Fibroblast of skin of left biceps (primary cell): ENCODE measurements at places on chromosomes 5 and 9.

GRCh38 chr9:95605101-95605500 is 88.3 kb upstream of the PTCH1 start:
- DNase-seq, result no peak

- no peak for DNase-seq
These were observed 695.1 kb downstream of the NR2F1-AS1 start for GRCh38 chr5:92885950-92886349.

- DNase-seq, result no peak
These were observed 22.6 kb upstream of the ORM1 start for GRCh38 chr9:114300153-114300845.

- no peak for DNase-seq
These were observed 121.1 kb upstream of the GNA14 start for GRCh38 chr9:77769246-77769645.

- no peak for DNase-seq
These were observed 79.7 kb downstream of the SLF1 start for GRCh38 chr5:94698197-94698596.

GRCh38 chr5:143065185-143065965 is 295.2 kb downstream of the ARHGAP26 start:
- no peak for DNase-seq

- no peak for DNase-seq
These were observed 60.4 kb downstream of the USP20 start for GRCh38 chr9:129895376-129896268.

DNA sequence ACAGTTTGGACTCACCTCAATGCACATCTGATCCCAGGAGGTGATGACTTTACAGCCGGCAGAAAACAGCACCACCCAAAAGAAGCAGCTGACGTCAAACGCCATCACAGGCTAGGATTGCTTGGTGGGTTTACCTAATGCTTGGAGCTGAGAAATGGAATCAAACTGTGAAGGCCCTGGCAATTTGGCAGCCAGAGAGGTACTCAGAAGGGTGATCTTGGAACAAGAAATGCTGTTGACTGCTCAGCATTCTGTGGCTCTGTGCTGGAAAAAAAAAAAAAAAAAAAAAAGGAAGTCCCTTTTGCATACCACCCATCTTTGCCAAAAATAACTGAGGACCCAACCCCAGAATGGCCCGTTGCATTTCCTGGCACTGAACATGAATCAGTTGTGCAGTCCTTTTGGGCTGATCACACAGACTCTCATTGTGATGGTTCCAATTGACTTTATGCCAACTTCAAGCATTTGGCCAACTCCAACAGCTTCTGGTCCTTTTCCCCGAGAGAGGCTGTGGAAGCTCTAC is at the start of gene CD180:
TSS of gene CD180 (minus strand) at position 263 of the 523 bp plus-strand sequence. CDS start at position 105, 158 bp downstream.
- DNase-seq, result no peak

DNA sequence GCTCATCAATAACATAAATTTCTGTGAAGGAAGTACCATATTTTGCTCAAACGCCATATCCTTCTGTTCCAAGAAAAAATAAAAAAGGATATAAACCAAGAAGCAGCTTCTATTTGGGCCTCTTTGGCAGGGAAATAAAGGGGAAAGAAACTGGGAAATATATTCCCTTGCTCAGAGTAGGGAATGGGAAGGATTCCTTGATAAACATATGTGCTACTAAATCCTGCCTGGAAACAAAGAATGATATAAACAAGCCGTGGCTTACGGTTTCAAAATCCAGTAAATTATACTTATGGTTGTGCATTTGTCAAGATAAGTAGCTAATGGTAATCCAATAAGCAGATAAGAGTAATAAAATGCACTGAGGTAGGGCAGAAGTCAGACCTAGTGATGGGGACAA is 481.6 kb downstream of the NTRK2 start:
- DNase-seq, result no peak

- DNase-seq, result no peak
These were observed 1.2 kb downstream of the CXXC5 start for GRCh38 chr5:139649082-139649991.

GRCh38 chr5:91379246-91379913 is 3.7 kb downstream of the ARRDC3 start:
- DNase-seq, result no peak

GRCh38 chr5:96315431-96315830 is 117.6 kb downstream of the PCSK1 start:
- DNase-seq, result no peak

DNA sequence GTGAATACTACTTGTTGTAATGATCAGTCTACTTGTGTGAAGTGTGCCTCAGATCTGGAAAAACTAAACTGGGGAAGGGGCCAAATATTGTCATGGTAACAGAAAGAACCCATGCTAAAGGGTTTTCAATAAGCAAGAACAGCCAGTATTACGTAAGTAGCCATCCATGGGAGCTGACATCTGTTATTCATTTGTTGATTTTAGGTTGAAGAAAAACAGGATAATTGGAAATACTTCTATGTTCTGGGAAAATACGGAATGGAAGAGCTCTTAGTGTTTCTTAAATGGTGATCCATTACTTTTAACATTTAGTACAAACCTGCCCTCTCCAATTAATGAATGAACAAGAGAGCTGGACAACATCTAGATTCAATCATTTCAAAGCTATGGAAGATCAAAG is 485.8 kb downstream of the NTRK2 start:
- peak; percentile 8 for DNase-seq

DNA sequence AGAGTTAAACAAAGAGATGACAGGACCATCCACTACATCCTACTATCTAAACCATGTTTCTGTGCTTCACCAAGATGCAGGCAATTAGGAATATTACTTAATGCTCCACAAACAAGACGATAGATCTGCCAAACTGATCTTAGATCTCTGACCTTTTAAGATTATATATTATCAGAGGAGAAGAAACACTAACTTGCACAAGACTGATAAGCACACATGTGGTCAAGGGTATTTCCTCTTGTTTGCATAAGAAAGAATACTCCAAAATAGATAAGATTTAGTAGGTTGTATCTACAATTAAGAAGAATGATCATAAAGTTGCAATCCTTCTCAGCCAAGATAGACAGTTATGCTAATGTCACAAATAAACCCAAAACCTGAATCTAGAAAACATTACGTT is 601.0 kb upstream of the ACO1 start:
- no peak for DNase-seq

- no peak for DNase-seq
These were observed 13.8 kb downstream of the CD74 start for GRCh38 chr5:150398722-150399523.

GRCh38 chr9:108643731-108644510 is 211.9 kb downstream of the ACTL7B start:
- no peak for DNase-seq

DNA sequence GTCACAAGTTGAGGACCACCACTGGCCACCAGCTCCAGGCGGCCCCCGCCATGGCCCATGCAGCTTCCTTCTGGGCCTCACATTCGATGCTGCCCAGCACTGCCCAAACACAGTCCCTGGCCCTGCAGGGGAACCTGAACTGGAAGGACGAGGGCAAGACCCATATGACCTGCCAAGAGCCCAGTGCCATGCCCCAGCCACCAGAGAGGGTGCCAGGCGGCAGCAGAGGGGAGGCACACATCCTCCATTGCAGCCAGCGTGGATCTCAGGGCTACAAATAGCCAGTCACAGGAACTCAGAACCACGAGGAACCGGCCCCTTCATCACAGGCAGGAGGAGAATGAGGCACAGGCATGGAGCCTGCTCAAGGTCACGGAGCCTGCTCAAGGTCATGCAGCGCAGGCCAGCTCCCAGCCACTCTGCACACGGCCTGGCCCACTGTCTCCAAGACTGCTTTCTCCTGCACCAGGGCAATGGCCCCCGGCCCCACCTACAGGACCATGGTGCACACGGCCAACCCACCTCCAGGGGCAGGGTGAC is 69.6 kb downstream of the SEMA4D start:
- DNase-seq, result no peak

- no peak for DNase-seq
These were observed 309.6 kb downstream of the SLIT3 start for GRCh38 chr5:168991311-168991710.

DNA sequence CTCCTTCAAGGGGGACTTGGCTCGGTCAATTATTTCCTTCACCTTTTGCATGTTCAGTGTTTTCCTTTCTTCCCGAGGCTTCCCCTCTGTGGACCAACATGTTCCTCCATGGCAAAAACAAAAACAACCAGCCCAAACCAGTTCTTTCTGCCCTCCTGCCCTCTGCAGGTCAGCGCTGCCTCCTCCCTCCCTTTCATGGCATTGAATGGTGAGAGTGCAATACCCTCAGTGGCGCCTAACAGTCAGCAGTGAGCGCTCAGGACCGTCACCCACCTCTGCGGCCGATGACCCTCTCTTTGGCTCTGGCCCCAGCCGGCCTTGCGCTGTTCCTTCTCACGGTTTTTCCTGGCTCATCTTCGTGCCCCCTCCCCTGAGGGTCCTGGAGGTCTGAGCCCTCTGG is 34.4 kb upstream of the GNE start:
- DNase-seq, result no peak

- DNase-seq, result peak; percentile 76
These were observed 41.6 kb downstream of the LPAR1 start for GRCh38 chr9:110996436-110997220.

GRCh38 chr9:111662576-111663300 is 1.3 kb downstream of the GNG10 start:
- DNase-seq, result no peak

DNA sequence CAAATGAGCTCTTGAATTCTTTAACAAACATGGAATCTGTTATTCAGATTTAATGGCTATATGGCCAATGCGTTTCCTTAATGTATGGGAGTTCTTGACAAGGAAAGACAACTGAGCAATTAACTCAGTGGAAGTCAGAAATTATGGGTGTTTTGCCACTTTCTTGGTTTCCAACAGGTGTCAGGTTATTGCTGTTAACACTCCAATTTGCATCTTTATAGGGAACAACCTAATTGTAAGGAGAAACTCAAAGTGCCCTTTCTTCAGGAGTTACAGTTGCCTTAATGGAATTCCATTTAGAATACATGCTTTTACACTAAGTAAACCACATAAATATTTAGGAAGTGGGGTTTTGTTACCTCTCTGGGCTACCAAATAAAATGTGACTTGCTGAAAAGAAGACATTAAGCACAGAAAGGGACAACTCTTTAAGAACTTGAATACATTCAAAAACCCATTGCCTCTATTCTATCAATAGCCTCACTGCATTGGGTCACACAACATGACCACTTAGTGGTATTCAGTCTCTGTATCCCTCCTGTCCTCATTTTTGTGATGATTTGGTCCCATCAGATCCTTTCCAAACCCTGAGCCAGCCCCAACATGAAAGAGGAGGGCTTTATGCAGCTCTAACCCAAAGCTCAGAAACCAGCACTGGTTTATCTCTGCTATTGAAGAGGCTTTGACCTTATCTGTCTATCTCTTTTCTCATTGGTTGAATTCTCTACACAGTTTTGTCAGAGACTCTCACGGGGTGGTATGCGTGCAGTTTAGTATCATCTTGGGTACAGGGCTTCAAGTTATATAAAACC is 118.7 kb downstream of the EDIL3 start:
- no peak for DNase-seq
